Anterior cingulate cortex (tissue), 58 donors: ENCODE measurements at places on chromosomes 1 and 21.
A peak's percentile ranks its signal among the peaks of the same experiment; 100 is the strongest.

GRCh38 chr1:239909898-239910297, 181.8 kb upstream of the FMN2 start:
- no peak for DNase-seq

DNA sequence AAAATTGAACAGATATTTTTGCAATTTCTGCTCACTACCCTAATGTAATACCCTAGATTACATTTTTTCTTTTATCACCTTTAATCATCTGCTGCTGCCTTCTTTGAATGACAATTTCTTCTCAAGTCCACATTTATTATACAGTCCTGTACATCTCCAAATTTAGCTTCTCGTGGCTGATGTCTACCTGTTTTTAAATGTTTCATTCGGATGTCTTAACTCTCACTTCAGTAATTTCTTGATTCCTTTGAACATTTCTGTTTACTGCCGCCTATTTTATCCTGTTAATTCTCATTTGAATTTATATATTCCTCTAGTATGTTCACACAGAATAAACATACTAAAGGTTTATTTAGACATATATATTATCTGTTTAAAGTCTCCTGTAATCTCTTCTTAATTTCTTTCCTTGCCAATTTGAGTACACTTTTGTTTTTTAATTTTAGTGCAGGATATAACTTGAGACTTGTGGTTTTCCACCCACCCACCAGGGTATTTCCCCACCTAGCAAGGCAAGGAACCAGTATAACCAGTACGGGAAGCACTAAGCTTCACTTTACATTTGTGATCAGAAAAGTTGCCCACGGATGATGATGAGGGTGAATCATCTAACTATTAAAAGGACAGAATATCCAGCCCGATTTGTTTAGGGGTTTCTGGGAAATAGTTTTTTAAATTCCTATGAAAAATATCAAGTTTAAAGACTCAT, 12.7 kb downstream of the INSL5 start:
- no peak for DNase-seq

DNA sequence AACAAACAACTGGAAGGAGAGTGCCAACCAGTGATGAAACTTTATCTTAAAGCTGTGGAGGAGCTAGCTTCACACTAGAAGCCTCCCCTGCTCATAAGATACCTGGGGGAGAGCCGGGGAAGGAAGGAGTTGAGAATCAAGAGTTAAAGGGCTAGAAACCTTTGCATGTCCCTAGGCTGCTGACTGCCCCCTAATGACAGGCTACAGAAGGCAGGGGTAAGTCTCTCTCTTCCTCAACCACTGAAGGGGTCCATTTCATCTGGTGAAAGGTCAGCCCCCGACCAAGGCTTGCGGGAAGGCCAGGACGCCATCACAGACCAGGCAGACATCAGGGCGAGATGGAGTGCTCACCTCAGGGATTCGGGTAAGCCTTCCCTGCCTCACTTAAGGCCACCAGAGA, 65.6 kb upstream of the GRHL3 start:
- no peak for DNase-seq

GRCh38 chr21:39005502-39005787, 177.8 kb downstream of the PSMG1 start:
- DNase-seq: no peak

DNA sequence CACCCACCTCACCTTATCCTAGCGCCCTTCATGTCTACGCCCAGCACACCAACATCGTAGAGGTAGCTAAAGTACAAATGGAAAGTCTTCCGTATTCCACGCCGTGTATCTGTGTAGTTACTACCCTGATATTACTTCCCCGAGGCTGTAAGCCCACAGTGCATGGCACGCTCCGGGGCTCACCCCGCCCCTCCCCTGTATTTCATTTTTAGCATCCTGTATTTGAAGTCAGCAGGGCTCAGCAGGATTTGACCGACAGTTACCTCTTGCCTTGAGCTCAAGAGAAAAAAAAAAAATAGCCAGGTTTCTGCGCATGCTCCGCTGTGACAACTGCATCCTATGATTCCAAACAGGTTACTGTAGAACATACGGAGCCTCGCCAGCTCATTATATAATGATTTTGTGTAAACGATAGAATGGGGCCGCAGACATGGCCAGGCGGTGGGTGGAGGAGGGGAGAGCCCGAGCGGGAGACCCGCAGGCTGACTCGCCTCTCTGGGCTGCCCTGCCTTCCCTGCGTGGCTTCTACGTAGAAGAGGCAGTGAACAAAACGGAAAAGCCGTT, 1.3 kb downstream of the ABCG1 start:
- DNase-seq: peak; percentile 66
